T-cell (primary cell): ENCODE measurements at places on chromosomes 1 and 21. TPM values are rescaled to one million over a fixed set of nuclear protein-coding genes. Genes with fewer than 3 reads are reported as not detected.

GRCh38 chr1:47579809-47580208 lies 142.0 kb downstream of the FOXD2 start:
- no peaks in the 10 kb centered on the region for H3K36me3 ChIP-seq
- no peak for DNase-seq
- no peak overlapping the region for H3K27ac ChIP-seq

GRCh38 chr1:53264048-53264447 lies 25.7 kb upstream of the MAGOH start:
- no peak for DNase-seq
- no peak overlapping the region for H3K27ac ChIP-seq
- H3K4me1 ChIP-seq = no peaks in the 10 kb centered on the region

DNA sequence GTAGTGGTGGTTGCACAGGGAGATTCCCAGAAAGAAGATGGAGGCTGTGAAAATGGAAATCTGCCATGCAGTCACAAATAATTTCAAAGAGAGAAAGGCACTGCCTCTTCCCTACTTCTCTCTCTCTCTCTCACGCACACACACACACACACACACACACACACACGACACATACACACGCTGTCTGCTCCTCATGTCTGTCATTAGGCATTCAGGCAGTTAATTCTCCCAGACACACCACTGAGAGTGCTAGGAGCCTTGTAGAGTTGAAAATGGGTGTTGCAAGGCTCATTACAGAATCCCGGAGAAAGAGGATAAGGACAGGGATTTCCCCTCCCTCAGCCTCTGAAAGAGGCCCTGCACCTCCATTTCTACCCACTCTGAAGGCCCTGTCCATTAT lies 47.8 kb upstream of the LRRN2 start:
- H3K4me1 ChIP-seq = no peaks in the 10 kb centered on the region
- no peaks in the 10 kb centered on the region for H3K36me3 ChIP-seq
- no peak overlapping the region for H3K27ac ChIP-seq
- H3K27me3 ChIP-seq = peaks cover 16% of the 10 kb centered on the region
- no peak for DNase-seq

MTMR11 gene
- total RNA-seq = 2.5 TPM

GRCh38 chr1:156115514-156116374 lies 1.2 kb downstream of the LMNA start:
- no peaks in the 10 kb centered on the region for H3K36me3 ChIP-seq
- H3K27ac ChIP-seq = peak overlapping the region; percentile 68
- H3K4me3 ChIP-seq = peak overlapping the region; percentile 86
- peaks cover 6% of the 10 kb centered on the region for H3K27me3 ChIP-seq

PDPN gene
- not detected for total RNA-seq

ZMYND12 gene
- total RNA-seq = 0.46 TPM

- DNase-seq = no peak
- peaks cover 21% of the 10 kb centered on the region for H3K4me1 ChIP-seq
- H3K4me3 ChIP-seq = no peak overlapping the region
- H3K27me3 ChIP-seq = no peaks in the 10 kb centered on the region
- no peaks in the 10 kb centered on the region for H3K36me3 ChIP-seq
- peak overlapping the region; percentile 88 for H3K27ac ChIP-seq
Measured at GRCh38 chr1:91548376-91549040, 47.9 kb downstream of the CDC7 start.

GRCh38 chr1:226938903-226939437 lies 1.1 kb upstream of the COQ8A start:
- no peaks in the 10 kb centered on the region for H3K36me3 ChIP-seq
- peak overlapping the region; percentile 97 for H3K27ac ChIP-seq
- peaks cover 37% of the 10 kb centered on the region for H3K4me1 ChIP-seq
- DNase-seq = no peak
- no peaks in the 10 kb centered on the region for H3K27me3 ChIP-seq

DNA sequence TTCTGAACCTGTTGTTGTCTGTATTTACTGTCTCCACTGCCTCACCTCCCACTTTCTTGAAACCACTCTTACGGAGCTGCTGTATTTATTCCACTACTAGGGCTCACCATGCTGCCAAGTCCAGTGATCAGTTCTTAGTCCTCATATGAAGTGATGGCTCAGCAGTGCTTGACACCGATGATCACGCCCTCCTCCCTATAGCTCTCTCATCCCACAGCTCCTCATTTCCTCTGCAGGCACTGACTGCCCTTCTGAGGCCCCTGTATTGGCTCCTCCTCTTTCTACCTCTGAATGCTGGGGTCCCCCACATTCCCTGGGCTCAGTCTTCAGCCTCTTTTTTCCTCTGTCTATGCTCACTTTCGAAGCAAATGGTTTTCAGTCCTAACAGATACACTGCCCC lies 3.4 kb downstream of the CLCA1 start:
- H3K4me1 ChIP-seq = no peaks in the 10 kb centered on the region
- DNase-seq = no peak
- no peak overlapping the region for H3K27ac ChIP-seq
- H3K27me3 ChIP-seq = no peaks in the 10 kb centered on the region

CA14 gene
- total RNA-seq = not detected

- no peak overlapping the region for H3K27ac ChIP-seq
- DNase-seq = no peak
- H3K27me3 ChIP-seq = no peaks in the 10 kb centered on the region
- peaks cover 99% of the 10 kb centered on the region for H3K36me3 ChIP-seq
Measured at GRCh38 chr1:19096036-19096833, 113.8 kb downstream of the UBR4 start.

LDLRAD2 gene
- total RNA-seq = not detected

DNA sequence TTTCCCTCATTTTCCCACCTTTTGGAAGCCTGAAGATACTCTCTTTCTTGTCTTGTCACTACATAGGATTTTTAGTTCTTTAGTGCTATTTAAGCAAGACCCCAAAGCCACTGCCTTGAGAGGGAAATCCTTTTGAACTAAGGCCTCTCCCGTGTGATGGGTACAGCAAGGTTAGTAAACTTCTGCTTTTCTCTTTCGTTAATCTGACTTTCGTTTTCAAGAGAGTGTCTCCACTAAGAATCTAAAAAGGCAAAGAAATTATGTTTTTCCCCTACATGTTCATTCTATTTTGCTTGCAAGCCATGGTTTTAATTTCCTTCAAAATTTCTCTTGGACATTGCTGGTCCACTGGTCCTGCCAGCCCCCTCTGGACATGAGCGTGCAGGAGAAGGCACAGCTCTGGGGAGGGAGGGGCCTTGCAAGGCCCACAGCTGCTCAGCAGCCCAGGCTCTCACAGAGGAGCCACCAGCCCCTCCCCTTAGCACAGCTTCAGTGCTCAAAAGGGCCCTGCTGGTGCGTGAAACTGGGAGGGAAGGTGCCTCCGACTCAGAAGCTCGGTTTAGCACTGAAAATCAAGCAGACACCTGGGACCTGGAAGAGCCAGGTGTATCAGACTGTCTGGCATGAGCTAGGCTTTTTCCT lies 210.9 kb upstream of the GALNT2 start:
- peaks cover 4% of the 10 kb centered on the region for H3K4me1 ChIP-seq
- H3K27me3 ChIP-seq = no peaks in the 10 kb centered on the region
- no peaks in the 10 kb centered on the region for H3K36me3 ChIP-seq
- peak; percentile 6 for DNase-seq
- peak overlapping the region; percentile 53 for H3K4me3 ChIP-seq

NCMAP gene
- total RNA-seq = 0.23 TPM

DNA sequence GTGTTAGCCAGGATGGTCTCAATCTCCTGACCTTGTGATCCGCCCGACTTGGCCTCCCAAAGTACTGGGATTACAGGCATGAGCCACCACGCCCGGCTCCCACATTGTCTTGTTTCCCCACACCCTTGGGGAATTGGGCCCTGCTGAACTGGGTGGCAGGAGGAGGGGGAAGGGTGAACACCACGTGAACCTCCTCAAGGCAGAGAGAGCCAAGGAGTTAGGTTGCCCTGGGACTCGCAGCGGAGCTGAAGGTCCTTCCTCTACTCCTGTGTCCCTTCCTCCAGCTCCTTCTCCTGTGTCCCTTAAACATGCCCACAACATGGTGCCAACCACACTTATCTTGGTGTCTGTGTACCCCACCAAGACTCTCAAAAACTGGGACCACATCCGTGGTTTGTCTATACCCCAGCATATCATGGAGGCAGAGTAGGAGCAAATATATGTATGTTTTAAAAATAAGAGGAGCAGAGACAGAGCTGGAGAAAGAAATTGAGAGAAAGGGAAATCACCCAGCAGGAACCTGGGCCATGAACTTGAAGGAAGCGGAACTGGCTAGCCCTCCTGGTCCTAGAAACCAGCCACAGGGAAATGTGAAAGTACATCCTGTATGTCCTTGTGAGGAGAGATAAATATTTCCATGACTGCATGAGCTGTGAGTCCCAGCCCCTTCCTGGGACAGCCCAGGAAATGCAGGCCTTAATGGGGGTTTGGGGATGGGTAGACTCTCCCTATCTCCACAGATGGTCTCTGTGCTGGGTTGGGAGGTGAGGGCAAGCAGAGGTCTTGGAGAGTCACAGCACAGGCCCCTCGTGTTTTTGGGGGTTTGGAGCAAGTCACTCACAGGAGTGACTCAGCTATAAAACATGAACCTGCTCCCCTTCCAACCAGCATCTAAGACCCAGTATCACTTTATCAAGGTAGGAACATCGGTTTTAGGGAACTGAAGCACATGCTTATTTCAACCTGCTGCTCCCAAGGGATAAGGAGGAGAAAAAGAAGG lies 9.4 kb upstream of the TAL1 start:
- H3K4me3 ChIP-seq = no peak overlapping the region
- no peak for DNase-seq
- no peaks in the 10 kb centered on the region for H3K36me3 ChIP-seq

DNA sequence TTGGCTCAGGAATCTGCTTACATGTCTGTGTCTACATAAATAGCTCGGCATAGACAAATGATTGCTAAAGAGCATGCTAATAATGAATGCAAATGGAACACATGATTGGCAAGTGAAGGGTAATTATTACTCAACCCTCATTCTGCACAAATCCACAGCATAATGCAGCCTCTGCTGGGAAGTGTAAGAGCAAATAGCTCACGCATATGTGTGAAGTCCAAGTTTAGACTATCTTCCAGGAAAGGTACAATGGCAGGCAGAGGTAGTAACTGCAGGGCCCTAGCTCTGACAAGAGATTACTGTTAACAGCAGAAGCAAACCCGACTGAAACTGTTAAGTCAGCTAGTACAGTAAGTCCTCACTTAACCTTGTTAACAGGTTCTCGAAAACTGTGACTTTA lies 7.0 kb upstream of the IL6R start:
- H3K4me3 ChIP-seq = no peak overlapping the region
- peaks cover 14% of the 10 kb centered on the region for H3K4me1 ChIP-seq
- H3K27me3 ChIP-seq = no peaks in the 10 kb centered on the region
- no peak for DNase-seq
- no peak overlapping the region for H3K27ac ChIP-seq
- H3K36me3 ChIP-seq = no peaks in the 10 kb centered on the region
